ENCODE measurements at places on chromosomes 12 and 14.
A peak's percentile ranks its signal among the peaks of the same experiment; 100 is the strongest.

DNA sequence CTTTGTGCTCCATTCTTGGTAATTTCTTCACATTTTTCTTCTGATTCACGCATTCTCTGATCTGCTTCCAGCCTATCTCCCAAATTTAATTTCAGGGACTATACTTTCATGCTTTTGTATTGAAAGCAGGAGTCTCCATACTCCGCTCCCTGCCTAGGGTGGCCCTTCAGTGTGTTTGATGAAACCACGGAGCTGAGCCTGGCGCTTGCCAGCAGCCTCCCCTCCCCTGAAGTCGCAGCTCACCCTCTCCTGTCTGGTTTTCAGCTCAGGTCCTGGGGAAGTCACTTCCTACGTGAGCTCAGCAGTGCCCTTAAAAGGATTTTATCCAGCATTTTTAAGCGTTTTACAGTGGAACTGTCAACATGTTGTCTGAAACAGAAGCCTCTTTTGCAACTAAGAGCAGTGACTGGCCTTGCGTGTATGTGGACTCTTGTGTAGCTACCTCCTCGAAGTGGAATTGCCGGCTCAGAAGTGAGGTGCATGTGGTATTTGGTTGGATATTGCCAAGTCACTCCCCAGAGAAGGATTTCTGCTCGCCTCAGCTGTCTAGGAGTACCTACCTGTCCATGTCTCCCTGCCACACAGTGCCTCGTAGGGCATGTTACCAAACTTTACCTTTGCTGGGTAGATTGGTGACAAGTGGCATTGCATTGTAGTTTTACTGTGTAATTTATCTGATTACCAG, 78.5 kb downstream of the TESC start:
- DNase-seq, result no peak

DNA sequence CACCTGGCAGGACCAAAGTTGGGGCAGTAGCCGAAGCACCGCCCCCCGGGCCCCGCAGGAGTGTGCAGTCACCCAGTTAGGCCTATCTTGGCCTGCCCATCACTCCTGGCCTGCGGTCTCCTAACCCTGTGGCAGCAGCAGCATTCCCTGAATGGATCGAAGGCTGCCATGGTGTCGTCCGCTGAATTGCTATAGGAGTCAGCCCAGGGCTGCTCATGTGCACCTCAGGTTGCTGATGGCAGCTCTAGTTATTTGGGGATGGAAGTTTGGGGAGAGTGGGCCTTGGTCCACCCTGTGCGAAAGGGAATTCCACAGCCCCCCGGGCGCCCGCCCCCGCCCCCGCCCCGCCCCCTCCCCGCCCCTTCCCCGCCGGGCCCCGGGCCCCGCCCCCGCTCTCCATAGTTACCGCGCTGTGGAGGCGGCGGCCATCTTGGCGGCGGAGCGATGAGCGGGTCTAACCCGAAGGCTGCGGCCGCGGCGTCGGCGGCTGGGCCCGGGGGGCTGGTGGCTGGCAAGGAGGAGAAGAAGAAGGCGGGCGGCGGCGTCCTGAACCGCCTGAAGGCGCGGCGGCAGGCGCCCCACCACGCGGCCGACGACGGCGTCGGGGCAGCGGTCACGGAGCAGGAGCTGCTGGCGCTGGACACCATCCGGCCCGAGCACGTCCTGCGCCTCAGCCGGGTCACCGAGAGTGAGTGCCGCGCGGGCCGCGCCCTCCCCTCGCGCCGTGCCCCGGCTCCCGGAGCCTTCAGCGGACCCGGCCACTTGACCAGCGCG, at the start of gene UNC119B:
UNC119B (plus strand) TSS at position 428 of the 774 bp plus-strand sequence; CDS start at position 445, 17 bp downstream.
- DNase-seq, result peak; percentile 40

DNA sequence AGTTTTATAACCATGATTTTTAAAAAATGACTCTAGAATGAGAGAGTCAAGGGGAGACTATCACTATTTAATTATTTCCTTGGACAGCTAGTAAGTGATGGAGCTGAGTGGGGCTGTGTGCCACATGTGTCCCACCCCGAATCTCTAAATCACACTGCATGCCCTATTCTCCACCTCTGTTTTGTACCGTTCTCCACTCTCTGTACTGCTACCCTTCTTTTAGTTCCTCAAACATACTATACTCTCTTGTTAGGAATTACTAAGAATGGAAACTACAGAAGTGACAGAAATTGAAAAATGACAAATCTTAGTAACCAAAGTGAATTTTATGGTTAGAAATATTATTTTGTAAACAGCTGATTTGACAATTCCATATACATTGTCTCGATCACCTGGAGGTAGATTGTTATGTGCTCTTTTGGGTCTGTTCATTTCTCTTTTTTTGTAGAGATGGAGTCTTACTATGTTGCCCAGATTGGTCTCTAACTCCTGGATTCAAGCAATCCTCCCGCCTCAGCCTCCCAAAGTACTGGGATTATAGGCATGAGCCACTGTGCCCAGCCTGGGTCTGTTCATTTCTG, 35.9 kb downstream of the SLC11A2 start:
- DNase-seq, result no peak

DNA sequence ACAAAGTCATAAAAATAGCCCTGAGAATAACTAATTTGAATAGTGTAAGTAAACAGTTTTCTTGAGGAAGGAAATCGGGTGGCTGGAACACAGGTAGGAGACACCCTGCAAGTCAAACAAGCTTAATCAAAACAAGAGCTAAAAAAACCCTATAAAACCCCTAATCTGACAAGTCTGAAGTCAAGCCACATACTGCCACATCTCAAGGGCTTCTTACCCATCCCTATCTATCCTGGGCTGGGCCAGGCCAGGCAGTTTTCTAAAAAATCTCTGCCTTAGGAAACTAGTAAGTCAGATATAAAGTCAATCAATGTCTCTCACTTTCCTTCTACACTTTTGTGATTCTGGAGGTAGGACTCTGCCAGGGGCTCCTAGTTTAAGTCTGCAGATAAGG, 15.3 kb downstream of the UBE2N start:
- DNase-seq, result no peak

- DNase-seq, result no peak
Measured at GRCh38 chr14:92282669-92283068, 40.3 kb upstream of the SLC24A4 start.

DNA sequence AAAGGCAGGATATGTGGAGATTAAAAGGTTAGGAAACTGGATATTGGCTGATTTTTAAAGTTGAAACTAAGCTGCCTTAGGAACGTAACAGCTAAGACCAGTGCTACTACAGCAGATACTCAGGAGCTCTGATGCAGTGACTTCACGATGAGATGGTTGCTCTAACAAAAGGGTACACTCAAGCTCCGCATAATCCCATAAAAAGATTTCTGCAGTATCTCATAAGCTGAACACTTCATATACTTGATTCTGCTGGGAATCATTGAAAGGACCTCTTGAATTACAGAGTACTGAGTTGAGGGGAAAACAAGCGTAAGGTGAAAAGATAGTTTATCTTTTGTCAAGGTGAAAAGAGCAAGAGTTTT, 3.7 kb downstream of the RNF10 start:
- no peak for DNase-seq

DNA sequence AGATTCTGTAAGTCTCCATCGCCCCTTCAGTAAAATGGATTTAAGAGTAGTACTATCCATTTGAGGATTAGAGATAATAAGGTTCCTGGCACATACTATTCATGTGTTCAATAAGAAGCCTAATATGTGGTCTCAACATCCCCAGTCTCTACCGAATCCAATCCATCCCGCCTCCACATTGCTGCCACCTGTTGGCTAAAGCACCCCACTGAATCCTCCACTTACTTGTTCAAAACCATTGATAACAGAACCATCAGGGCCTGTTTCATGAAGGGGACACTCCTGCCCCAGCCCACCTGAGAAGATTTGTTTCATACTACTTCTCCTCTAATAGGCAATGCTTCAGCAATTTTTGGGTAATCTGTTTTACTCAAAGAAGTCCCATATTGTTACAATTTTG, 147.5 kb downstream of the SLC2A13 start:
- no peak for DNase-seq

- no peak for DNase-seq
Measured at GRCh38 chr14:59564366-59564765, 12.2 kb downstream of the CCDC175 start.

GRCh38 chr12:64706857-64707256, 52.3 kb downstream of the GNS start:
- DNase-seq, result no peak

- DNase-seq, result peak; percentile 25
Measured at GRCh38 chr12:56631790-56632700, 1.9 kb upstream of the BAZ2A start.

- no peak for DNase-seq
Measured at GRCh38 chr14:20797164-20797563, 5.5 kb downstream of the RNASE1 start.

GRCh38 chr12:78431931-78432330, 432.6 kb upstream of the SYT1 start:
- no peak for DNase-seq

- no peak for DNase-seq
Measured at GRCh38 chr14:63656194-63656593, 14.5 kb upstream of the WDR89 start.

DNA sequence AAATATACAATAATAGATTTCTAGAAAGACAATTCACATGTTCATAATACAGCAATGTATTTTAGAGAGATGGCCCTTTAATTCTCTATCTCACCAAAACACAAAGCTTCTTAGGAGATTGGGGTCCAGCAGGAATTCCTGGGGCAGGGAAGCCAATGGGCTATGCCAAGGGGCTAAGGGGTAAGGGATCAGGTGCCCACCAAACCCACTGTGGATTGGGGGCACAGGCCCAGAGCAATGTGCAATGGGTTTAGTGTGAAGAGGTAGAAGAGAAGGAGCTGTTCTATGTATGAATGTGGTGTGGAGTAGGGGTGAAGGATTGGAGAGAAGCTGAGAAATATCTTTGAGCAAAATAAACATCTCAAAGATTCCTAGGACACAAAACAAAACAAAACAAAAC, 2.6 kb downstream of the HOXC13 start:
- DNase-seq, result no peak

DNA sequence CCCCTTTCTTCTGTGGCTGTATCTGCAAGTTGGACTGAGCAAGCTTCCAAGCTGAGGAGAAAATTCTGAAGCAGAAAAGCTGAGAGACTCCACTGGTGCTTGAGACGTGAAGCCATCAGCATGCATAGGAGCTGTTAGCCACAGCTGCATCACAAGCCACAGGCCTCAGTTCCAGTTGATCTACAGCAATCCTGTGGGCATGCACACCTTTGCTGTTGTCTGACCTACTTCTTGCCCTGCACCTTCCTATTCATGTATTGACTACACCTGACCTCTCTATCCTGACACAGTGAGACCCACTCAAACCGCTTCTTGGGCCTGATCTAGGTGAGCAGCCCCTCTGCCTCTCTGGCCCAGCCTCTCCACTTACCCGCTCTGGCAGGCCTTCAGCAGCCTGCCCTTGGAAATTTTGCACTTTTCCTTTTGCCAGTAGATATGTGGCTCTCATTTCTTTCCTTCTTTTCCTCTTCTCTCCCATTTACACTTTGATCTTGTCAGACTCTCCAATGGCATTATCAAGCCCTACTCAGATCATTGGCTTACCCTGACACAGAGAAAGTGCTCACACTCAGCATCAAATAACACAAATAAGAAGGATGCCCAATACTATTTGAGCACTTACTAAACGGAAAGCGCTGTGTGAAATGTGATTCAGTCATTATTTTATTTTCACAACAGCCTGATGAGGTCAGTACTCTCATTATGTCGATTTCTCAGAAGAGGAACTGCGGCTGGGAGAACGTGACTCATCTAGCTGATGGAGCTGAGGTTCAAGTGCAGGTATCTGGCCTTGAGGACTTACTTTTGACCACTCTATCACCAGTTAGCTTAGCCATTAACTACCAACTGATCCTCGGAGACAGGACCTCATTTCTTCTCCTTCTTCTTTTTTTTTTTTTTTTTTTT, 21.9 kb upstream of the PTGR2 start:
- peak; percentile 84 for DNase-seq

DNA sequence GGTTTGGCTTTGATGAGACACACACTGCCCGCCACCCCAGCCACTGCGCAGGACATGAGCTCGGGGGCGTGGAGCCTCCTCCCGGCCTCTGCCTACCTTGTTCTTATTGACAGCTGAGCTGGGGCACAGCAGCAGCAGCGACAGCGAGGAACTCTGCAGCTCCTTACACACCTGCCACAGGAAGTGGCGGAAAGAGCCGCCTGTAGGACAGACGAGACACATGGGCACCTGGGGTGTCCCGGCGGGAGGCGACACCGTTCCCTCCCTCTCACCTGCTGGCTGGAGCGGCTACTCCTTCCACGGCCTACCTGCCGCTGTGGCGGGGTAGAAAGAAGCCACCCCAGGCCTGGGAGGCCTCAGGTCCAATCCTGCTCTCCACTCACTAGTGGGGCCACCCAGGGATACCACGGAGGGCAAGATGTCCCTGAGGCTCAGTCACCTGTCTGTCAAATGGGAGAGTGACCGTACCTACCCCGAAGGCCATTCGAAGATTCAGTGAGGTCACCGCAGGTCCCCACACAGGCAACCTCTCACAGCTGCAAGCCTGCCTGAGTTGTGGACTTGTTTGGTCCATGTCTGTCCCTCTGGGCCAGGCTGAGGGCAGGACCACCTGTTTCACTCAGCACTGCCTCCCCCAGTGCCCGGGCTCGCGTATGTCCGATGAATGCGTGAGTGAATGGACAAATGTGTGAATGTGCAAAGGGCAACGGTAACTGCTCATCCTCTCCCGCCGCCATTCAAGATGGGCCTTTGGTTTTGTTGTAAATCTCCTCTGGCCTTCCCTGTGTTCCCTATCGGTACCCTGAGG, 42.6 kb downstream of the TRAFD1 start:
- no peak for DNase-seq

DNA sequence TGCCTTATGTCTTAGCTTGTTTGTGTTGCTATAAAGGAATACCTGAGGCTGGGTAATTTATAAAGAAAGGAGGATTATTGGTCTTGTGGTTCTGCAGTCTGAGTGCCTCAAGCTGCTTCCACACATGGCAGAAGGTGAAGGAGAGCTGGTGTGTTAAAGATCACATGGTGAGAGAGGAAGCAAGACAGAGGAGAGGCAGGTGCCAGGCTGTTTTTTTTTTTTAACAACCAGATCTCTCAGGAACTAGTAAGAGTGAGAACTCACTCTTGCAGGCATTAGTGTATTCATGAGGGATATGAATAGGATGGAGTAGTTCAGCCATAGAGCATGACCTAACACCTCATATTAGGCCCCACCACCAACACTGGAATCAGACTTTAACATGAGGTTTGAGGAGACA, 123.4 kb downstream of the CMAS start:
- DNase-seq, result no peak

DNA sequence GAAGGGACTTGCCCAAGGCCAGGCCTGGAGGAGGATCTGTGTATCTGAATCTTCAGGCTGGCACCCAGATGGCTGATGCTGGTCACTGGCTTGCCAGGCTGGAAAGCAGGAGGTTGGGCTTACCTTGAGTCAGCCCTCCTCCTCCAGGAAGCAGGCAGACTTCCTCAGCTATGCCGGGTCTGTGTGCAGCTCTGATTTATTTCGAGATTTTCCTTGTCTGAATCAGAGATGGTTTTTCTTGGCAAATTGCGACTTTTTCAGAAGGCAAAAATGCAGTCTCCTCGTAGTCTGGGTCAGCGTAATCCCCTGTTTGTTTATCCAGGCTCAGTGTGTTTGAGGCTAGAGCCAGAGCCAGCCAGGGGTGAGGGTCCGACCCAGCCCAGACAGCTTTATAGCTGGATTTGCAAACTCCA, 48.9 kb downstream of the SMOC1 start:
- peak; percentile 9 for DNase-seq

GRCh38 chr12:913919-914698, 35.4 kb downstream of the RAD52 start:
- DNase-seq, result peak; percentile 22
